ENCODE measurements at places on chromosomes 6 and 20. TPM values are rescaled to one million over a fixed set of nuclear protein-coding genes. Genes with fewer than 3 reads are reported as not detected.

GRCh38 chr6:45721665-45722064 lies 294.0 kb downstream of the CLIC5 start:
- no peak for DNase-seq

DNA sequence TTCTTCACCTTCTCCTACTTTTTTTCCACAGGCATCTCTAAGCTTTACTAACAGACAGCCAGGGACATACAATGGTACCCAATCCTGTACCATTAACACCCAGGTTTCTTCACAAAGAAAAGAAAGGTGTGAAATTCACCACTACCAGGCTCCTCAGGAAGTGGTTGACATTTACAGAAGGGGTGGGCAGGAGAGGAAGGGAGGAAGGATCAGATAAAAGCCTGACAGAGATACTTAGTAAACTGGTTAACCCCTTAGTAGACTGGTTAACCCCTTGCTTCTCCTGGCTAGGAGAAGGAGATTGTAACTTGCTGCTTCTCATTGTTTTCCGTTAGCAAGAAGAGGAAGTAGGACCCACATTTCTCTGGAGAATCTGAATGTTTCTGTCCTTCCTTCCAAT lies 7.2 kb downstream of the SAMD3 start:
- DNase-seq: no peak

Gene KIF6
- 0.12 TPM for total RNA-seq

DNA sequence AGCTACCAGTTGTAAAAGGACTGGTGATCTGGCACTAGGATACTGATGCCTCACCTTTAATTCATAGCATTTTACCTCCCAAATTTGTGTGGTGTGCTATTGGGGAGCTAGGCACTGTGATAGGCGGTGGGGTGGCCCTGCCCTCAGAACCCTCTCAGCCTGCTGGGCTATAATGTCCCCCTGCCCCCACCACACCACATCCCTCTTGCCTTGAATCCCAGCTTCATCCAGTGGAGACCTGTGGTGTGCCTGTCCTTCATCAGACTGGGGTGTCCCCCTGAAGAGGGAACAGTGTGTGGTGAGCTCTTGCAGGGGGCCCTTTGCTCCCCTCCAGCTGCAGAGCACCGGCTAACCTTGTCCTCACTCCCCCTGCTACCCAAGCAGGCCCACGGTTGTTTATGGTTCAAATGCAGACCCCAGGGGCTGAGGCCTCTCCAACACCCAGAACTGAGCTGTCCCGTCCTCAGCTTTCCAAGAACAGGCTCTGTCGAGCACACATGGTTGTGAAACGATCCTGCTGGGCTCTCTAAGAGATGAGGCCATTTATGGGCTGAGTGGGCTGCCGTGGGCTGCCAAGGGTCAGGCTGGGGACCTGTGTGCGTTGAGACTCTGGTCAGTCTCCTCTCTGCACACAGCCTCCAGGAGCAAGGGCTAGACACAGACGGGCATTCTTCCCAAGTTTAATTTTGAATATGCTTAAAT lies 26.9 kb upstream of the VEGFA start:
- DNase-seq: peak; percentile 49

DNA sequence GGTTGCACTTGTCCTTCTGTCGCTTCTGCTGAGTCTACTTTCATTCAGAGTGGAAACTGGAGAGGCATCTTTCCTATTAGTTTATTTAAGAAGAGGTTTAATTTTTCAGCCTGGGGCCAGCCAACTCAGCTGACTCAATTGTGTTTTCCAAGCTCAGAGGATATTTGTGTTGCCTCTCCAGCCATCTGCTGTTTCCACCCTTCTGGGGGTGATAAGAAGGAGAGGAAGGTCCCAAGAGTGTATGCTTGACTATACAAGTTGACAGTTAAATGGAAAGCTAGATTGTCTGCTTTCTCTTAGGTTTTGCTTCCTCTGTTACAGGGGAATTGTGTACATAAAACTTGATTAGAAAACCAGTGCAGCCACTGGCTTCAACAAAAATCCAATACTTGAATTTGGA lies 3.0 kb downstream of the PSMF1 start:
- DNase-seq: no peak

Gene NKX2-4
- total RNA-seq: not detected
